ENCODE measurements at places on chromosomes 6 and 20.

DNA sequence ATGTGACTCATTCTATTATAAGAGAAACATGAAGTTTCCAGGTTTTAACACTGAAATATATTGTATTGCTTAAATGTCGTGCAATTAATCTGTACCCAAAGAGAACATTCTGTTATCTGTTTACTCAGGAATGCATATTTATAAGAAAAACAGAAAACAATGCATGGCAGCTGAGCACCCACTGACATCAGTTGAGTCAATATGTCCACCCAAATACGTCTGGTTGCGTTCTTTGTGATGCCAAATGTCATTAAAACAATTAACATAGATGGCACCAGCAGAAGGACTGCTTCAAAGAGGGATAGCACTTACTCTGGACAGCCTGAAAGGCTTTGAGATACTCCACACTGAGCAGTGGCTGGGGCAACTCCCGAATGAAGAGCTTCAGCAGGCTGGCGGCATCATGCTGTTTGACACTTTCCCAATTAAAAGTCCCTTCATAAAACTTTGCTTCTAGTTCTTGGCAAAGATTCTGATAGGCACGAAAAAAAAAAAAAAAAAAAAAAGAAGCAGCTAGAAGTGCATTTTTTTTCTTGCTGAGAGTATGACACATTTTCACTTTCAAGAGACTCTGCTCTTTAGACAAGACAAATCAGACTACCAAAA, 102.3 kb downstream of the ARHGAP18 start:
- no peak for DNase-seq

GRCh38 chr6:170448751-170449630, 104.1 kb downstream of the PSMB1 start:
- no peak for DNase-seq

- no peak for DNase-seq
These were observed 102.8 kb downstream of the SYCP2 start for GRCh38 chr20:59830665-59831023.

DNA sequence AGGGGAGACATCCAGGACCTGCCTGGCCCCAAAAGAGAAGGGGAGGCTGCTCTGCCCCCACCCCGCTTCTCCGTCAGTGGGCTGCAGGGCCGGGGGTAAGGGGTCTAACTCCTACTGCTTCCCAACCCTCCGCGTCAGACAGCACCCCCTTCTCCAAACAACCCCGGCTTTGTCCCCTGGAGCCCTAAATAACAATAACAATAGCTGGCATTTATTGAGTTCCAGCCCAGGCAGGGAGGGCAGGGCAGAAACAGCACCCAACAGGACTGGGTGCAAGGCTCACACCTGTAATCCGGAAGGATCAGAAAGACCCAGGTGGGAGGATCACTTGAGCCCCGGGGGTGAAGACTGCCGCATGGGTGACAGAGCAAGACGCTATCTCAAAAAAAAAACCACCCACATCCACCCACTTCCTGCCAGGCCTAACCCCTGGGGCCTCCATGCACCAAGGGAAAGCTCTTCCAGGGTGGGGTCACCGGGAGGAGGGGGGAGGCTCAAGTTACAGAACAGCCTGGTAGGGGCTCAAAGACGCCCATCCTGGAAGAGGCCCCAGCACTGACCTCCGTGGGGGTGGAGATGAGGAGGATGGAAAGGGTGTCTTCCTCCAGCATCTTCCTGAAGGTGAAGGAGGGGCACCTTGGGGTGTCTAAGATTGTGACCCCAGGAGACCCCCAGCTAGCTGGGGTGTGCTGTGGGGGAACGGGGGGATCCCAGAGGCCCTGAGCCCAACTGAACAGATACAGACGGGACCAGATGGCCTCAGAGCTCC, 1.3 kb upstream of the FNDC11 start:
- no peak for DNase-seq

DNA sequence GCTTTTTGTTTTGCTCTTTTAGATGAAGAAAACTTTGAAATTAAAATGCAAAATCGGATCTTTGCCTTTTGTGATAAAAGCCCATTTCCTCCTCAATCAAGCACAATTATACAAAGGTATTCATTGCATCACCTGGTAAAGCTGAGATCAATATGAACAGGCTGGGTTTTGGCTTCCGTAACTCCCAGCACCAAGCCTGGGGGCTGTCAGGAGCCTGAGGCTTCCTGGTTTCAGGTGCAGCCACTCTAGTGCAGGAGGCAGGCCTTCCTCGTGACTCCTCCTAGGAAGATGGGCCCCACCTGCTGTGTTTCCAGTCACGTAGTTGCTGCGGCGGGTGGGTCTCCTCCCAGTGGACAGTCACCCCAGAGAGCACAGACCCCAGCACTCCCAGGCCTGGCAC, 54.0 kb downstream of the EDN3 start:
- DNase-seq: no peak

GRCh38 chr6:169246445-169246844, 7.2 kb downstream of the THBS2 start:
- DNase-seq: no peak

DNA sequence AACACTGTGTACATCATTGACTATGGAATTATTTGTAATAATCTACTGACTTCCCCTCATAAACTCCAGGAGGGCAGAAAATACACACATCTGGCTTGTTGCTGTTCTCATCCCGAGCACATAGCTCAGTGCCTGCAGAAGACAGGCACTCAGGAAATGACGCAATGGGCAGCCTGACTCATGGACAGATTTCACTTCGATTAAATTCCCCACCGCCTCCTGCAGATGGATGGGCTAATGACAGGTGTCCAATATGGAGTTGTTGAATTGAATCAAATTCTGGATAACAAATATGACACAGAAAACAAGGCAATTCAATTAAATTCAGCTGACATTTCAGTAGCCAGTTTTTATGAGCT, 9.1 kb downstream of the ANKRD60 start:
- no peak for DNase-seq

DNA sequence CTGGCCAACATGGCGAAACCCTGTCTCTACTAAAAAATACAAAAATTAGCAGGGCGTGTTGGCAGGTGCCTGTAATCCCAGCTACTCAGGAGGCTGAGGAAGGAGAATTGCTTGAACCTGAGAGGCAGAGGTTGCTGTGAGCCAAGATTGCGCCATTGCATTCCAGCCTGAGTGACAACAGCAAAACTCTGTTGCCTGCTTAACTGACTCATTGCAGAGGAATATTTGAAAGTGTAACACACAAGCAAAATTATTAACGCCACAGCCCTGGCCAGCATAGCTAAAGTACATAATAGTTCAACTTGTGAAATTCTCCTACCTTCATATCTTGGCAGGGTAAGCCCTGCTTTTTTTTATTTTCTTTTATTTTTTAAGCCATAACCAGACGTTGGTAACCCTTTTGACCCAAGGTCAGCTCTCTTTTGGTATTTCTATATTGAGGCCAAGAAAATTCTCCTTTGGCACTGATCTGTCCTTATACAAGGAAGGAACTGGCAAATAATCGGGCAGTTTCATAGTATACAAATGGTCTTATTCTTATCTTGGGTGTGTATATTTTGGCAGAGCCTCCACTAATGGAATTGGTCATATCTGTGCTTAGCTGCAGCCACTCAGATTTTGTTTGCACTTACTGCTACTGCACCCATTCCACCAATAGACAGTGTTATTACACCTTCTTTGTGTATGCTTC, 4.0 kb upstream of the ADGRF5 start:
- no peak for DNase-seq

DNA sequence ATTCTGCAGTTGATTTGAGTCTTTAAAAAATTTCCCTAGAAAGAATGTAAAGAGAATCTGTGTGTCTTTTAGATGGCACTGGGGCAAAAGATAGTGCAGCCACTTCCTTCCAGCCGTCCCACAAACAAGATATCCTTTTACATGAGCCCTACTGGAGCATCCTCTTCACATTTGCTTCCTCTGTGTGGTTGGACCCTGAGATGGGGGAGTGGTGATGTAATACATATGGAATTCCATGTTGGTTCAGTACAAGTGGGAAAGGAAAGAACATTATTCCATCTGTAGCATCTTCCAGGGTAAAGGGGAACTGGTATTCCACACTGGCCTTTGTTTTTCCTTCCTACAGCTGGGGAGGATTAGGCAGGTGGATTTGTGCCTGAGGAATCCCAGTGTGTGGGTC, 78.9 kb upstream of the ISM1 start:
- no peak for DNase-seq

DNA sequence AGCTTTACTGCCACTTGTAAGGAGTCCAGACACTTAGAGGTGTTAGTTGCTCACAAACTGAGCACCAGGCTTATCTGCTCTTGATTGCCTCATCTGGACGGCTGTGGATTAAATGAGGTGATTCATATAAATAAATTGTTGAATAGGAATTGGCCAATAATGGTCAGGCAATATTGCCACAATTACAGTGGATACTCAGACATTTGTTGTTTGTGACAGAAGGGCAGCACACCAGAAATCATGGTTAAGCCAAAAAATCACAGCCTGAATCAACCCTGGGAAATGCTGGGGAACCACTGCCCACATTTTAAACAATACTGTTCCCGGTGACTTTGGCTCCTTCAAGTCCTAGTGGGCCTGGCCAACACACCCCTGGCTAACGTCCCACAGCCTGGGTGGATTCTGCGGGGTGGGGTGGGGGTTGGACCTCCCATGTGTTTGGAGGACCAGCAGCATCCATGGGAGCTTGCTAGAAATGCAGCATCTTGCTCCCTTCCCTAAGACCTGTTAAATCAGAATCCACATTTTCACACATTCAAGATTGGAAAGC, 29.5 kb upstream of the SPDEF start:
- DNase-seq: no peak

DNA sequence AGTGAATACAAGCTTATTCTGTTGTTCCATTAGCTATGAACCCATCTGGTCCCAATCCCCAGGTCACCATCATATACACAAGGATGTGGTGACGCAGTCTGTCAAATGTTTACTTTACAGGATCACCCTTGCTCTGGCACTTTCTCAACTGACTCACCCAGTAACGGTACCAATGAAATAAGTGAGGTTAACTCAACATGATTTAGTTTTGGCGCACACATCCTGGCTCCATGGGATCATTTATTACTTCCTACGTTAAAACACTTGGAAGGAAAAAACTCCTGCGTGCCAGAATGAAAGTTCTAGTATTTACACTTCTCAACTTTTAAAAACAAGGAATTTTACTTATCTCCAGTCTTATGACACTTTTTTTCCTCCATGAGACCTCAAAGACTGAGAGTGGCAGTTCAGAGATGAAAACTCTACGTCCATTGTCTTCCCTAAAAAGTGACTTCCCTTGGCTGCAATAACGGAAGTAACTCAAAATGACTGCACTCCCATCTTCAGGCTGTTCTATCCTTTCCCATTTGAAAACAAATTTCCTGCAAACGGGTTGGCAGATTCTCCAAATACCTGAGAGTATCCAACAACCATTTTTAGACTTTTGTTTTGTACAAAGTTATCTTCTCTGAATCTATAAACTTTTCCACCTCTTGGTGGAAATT, 15.9 kb downstream of the AGPAT4 start:
- DNase-seq: no peak

DNA sequence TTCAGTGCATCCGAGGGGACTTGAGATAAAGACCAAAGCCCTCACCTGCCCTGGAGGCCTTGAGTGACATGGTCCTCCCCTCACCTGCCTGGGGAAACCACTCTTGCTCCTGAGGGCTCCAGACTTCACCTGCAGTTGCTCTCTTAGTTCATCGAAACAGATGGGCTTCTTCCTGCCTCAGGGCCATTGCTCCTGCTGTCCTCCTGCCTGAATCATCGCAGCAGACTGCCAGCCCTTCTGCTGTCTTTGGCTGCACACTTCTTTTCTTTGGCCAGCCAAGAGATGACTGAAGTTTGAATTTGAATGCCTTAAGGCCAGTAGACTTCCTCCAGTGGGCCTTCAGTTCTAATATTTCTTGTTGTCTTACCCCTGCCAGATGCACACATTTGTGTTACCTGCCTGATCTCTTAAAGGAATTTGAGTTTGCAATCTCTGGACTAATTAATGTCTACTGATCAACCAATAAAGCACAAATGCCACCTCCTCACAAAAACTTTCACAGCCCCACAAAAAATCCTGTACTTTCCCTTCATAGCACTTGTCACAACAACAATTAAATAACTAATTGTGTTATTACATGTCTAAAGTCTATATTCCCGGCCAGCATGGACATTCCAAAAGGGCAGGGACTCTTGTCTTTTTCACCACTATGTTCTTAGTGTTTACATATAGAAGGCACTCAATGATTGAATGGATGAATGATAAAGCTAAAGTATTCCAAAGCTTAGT, 56.7 kb upstream of the SGK1 start:
- no peak for DNase-seq

- DNase-seq: no peak
These were observed 801 bp downstream of the SRC start for GRCh38 chr20:37346535-37347346.

- no peak for DNase-seq
These were observed 90.3 kb downstream of the VEGFA start for GRCh38 chr6:43860285-43860684.

DNA sequence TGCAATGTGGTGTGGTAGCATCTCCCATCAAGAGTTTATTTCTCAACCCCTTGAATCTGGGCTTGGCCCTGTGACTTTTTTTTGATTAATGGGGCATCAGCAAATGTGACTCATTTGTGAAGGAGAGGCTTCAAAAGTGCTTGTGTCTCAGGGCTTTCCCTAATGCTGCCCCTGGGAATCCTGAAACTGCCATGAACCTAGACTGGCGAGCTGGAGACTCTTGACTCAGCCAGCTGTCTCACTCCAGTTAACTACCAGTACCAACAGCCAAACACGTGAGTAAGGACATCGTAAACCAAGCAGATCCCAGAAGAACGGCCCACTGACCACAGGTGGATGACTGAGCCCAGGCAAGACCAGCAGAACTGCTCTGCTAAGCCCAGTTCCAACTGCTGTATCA, 72.8 kb upstream of the ADTRP start:
- DNase-seq: no peak

GRCh38 chr6:170372380-170373325, 66.1 kb downstream of the FAM120B start:
- DNase-seq: no peak

DNA sequence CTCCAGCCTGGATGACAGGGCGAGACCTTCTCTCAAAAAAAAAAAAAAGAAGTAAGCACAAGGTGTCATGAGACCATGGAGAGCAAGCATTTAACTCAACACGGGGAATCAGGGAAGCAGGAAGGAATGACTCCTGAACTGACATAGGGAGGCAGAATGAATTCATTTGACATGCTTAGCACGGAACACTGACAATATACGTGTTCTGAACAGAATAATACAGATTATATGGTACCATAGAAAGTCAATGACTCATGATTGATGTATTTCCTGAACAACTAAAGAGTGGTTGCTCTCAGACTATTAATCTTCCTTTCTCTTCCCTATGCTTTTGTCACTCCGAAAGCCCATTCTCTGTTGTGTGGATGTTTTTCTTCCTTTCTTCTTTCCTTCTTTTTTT, 20.7 kb upstream of the ASIP start:
- no peak for DNase-seq

DNA sequence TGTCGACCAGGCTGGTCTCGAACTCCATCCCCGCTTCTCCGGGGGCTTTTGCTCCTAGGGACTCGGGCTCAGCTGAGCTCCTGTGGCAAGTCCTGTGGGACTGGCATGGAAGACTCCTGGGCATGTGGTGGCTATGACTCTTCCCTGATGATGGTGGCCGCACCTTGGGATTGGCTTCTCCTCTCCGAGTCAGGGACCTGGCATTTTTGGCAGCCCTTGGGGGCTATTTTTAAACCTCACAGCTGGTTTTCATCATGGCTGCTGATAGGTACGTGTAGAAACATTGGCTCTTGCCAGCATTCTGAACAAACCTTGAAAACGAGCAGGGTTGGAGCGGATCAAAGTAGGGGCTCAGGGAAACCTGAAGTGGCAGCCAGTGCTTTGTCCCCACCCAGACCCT, 54.1 kb downstream of the RBM38 start:
- DNase-seq: no peak

GRCh38 chr6:33439956-33440648, 14.3 kb upstream of the ZBTB9 start:
- no peak for DNase-seq

GRCh38 chr6:75230484-75231325, 12.9 kb downstream of the COX7A2 start:
- DNase-seq: no peak

Data from NCI-H2081 treated with DMSO at 0.1 percent for 48 hours (cell line).